ENCODE measurements at places on chromosomes 6 and 20. TPM values are rescaled to one million over a fixed set of nuclear protein-coding genes. Genes with fewer than 3 reads are reported as not detected.
A peak's percentile ranks its signal among the peaks of the same experiment; 100 is the strongest.

DNA sequence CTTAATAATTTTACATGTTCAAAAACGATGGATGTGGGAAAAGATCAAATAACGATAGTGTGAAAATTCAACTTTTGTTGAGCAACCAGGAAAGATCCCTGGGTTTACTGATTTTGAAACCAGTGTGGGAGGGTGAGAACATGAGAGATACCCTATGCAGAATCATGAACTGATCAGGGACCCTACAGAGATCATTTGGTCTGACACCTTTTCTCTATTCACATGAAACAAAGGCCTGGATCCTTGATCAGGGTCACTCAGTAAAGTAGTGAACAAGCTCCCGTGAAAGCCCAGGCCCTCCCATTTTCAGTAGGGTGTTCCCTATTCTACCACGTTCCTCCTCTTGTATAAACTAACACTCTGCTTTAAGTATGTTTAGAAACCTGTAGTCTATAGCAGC, 60.5 kb upstream of the DUSP22 start:
- no peak for DNase-seq

DNA sequence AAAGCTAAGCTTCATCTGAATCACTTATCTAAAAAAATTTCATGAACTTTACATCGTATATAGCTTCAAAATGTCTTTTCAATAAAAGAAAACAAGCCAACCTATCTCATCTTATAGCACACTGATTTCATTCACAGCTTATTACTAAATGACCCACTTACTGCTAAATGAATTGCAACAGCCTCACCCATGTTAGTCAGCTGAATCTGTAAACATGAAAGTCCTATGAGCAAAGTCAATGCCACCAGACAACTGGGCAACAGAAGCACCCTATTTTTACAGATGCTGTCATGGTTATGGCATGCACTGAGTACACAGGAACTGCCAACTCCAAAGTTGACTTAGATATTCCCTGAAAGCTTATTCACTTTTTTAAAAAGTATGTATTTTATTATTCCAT, 41.2 kb upstream of the DST start:
- no peak for DNase-seq

- no peak for DNase-seq
Measured at GRCh38 chr6:138204792-138205384, 13.4 kb downstream of the PBOV1 start.

DNA sequence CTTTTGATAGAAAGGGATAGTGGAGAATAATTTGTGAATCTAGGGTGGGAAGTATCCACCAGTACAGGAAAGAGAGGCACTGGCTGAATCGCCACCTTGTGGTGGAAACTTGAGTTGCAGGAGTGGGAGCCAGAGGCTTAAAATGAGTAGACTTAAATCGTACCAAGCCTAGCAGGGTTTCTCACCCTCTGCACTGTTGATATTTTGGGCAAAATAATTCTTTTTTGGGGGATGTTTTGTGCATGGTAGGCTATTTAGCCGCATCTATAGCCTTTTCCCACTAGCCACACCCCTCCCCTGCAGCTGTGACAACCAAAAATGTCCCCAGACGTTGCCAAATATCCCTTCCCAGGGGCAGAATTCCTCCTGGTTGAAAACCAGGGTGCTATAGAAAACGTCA, 119.1 kb downstream of the DHX35 start:
- peak; percentile 36 for DNase-seq

Gene MEI4
- 1.9 TPM for polyA plus RNA-seq

Gene RHAG
- polyA plus RNA-seq = 1.0 TPM
